Panc1 (cell line): ENCODE measurements at places on chromosomes 6 and 20. TPM values are rescaled to one million over a fixed set of nuclear protein-coding genes. Genes with fewer than 3 reads are reported as not detected.

The HLA-DRB1 gene
- 1.1 TPM for total RNA-seq

GRCh38 chr6:87473419-87473903, 687 bp downstream of the SLC35A1 start:
- H3K27me3 ChIP-seq = no peaks in the 10 kb centered on the region
- peak overlapping the region; percentile 86 for H3K4me3 ChIP-seq
- H3K4me1 ChIP-seq = peaks cover 9% of the 10 kb centered on the region

DNA sequence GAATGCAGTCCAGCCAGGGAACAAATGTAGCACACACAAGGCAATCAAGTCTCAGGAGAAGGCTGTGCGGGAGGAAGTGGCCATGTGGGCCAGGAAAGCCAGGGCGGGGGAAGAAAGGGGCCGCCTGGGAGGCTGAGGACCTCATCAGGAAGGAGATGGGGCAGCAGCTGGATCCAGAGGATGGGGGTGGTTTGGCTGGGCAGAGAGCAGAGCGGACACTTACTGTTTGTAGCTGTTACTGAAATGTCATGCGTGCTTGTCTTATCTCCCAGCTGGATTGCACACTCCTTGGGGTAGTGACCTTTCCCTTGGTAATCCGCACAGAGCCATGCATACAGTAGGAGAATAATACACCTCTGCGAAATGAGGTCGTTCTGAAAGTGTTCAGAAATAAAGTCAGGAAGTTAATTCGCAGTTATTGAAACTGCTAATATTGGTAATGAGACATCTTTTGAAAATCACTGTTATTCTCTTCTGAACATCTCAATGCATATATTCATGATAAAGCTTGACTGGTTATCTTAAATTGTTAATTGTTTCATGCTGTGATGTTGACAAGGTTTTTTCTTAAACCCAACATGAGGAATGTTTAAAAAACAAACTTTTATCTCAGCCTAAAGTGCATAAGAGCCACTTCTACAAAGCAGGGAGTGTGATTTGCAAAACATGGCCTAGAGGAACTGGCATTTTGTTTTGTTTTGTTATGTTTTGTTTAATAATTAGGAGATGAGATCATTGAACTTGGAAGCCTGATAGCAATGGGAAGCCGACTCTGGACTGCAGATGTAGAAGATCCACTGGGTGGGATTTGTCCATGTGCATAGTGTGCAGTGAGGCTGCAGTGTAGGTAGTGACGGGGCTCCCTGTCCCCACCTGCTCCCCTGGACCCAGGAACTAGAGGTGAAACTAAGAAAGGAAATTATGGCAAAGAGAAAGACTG, 18.0 kb upstream of the MAP3K4 start:
- no peak overlapping the region for H3K4me3 ChIP-seq
- H3K4me1 ChIP-seq = no peaks in the 10 kb centered on the region
- no peak overlapping the region for H3K27ac ChIP-seq
- no peaks in the 10 kb centered on the region for H3K27me3 ChIP-seq

DNA sequence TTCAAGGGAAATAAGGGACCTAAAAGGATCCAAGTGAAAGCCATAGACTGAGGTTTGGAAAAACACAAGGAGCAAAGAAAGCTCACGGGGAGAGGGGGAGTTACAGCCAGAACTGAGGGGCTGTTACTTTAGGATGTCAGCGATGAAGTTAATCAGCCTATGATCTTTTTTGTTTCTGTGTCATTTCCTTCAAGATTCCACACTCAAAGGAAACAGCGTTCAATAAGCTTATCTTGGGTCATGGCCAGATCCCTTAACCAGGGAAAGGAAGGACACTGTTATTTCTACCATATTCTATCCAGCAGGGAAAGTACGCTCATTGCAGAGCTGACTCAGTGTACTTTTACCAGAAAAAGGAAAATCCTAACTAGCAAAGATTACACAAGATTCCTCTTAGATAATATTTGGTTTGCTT, 132.8 kb downstream of the PFDN4 start:
- no peaks in the 10 kb centered on the region for H3K36me3 ChIP-seq
- no peak overlapping the region for H3K27ac ChIP-seq
- H3K4me3 ChIP-seq = no peak overlapping the region
- DNase-seq = no peak
- no peaks in the 10 kb centered on the region for H3K27me3 ChIP-seq
- H3K4me1 ChIP-seq = no peaks in the 10 kb centered on the region; the same call in 1 of the 2 replicates

DNA sequence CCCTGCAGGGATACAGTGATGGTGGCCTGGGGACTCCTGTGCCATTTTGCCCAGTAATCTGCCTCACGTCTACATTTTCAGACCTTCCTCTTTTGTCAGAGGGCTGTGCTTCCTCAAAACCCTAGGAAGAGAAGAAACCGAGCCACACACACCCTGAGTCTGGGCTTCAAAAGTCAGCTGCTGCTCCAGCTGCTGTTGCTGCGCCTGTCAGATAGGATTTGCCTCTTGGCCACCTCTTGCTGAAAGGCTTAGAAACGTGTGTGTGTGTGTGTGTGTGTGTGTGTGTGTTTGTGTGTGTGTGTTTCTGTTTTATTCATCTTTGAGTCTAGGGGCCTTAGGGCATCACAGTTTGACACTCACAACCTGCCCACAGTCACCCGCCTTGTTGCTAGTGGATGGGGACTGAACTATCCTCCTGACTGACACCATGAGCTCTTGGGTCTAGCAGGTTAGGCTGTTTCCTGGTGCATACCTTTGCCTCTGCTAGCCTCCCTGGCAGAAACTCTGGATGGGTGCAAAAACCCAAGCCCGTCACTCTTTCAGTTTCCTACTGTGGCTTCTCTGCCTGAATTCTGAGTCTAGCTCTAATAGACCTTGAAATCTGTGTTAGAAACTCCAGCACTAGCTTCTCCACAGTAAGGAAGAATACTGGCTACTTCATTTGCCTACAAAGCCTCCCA, 94.9 kb upstream of the CEP85L start:
- no peaks in the 10 kb centered on the region for H3K36me3 ChIP-seq
- H3K27me3 ChIP-seq = peaks cover 6% of the 10 kb centered on the region; the same call in 1 of the 2 replicates
- no peak overlapping the region for H3K4me3 ChIP-seq
- H3K27ac ChIP-seq = no peak overlapping the region
- no peaks in the 10 kb centered on the region for H3K4me1 ChIP-seq
- DNase-seq = no peak
